Suppressor macrophage (primary cell): ENCODE measurements at places on chromosomes 6 and 20.
A peak's percentile ranks its signal among the peaks of the same experiment; 100 is the strongest.

DNA sequence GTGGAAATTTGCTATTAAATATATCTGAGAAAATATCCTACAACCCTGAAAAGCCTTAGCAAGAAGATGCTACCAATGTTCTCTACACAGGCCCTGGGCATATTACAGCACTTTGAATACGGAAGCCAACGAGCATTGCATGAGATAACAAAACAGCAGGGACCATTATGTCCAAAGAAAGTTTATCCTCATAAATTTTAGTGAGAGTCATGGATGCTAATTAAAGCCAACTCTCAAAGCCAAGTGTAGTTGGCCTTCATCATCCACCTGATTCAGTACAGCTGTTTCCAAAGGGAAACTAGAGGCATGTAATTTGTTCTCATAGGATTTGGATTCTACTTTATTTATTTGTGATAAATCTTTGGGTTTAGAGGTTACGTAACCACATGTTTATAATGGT is 564.8 kb downstream of the RFPL4B start:
- no peak for DNase-seq

GRCh38 chr6:33769248-33769821 is 19.6 kb downstream of the LEMD2 start:
- no peak for DNase-seq

DNA sequence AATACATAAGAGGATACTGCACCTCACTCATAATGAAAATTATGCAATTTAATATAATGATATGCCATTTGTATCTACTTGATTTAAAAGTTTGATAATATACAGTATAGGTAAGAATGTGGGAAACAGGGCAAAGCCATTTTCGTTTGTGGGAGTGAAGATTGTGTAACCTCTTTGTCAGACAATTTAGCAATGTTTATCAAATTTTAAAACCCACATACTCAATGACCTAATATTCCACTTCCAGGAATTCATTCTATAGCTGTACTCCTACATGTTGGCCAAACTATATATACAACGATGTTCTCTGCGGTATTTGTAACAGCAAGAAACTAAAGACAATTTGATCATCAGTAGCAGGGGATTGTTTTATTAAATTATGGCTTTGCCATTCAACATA is 17.8 kb upstream of the FKBP5 start:
- peak; percentile 81 for DNase-seq

DNA sequence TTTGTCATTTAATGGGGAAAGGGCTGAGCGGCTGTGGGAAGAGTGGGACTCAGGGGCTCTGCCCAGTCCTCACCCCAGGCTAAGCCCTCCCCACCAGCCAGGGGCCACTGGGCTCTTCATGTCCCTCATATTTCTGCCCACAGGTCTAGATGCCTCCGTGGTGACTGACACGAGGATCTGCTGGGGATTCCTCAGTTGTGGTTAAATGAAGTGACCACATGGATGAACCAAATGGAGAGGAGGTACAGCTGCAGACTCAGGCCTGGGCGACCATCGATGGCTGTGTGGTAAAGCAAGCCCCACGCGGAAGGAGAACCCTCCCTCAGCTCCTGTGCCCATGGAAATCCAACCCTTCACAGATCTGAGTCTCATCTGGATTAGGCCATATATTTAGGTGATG is 29.4 kb downstream of the RAET1L start:
- DNase-seq, result no peak
